ENCODE measurements at places on chromosomes 7 and 10. TPM values are rescaled to one million over a fixed set of nuclear protein-coding genes. Genes with fewer than 3 reads are reported as not detected.

DNA sequence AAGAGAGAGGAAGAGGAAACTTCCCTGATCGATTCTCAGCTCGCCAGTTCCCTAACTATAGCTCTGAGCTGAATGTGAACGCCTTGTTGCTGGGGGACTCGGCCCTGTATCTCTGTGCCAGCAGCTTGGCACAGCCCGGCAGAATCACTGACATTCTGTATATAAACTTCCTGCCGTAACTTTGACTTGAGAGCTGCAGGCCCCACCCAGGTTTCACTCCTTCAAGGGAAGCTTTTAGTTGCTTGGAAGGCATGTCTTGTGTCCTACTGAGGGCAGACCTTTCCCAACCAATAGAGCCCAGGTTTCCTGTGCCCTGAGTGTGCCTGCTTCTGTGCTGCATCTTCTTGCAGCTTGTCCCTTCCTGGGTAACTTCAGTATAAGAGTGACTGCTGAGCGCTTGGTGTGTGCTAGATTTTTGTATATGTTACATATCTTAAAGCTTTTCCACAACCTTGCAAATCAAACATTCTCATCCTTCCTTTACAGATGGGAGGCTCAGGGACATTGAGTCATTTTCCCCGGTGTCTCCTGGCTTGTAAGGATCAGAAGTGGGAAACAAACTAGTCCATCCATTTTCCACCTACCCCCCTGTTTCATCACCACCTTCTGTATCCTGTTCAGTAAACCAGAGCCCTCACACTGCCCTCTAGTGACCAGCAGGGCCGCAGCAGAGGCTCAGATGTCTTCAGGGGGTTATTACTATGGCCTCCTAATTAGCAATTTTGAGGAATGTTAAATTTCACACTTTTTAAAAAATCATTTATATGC is 225.2 kb upstream of the PRSS58 start:
- no peak for DNase-seq

GRCh38 chr10:30537586-30537985 is 92.0 kb downstream of the LYZL2 start:
- DNase-seq = no peak

Gene ST8SIA6
- 6.9 TPM for total RNA-seq

DNA sequence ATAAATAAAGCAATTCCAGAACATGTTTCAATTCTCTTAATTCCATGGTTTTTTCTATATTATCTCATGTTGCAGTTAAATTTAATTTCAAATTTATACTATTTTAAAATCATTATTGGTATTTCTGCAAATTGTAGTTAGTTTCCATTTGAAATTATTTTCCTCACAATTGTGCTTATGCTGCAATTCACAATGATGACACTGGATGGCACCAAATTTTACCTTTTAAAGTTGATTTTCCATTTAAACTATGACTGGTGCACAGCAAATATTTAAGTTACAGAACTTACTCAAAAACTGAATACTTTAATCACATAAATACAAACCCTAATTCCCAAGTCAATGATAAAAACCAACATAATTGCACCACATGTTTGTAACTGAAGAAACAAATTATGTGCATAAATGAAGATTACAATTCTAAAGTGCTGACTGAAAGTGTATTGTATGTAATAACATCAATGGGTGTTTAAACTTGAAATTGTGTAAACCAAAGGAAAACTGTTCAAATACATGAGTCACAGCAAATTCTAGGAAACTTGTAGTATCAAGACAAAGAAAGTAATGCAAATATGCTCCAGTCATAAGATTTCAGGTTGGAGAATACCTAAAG is 75.3 kb upstream of the AASS start:
- no peak for DNase-seq

Gene SFRP4
- 15.0 TPM for total RNA-seq

DNA sequence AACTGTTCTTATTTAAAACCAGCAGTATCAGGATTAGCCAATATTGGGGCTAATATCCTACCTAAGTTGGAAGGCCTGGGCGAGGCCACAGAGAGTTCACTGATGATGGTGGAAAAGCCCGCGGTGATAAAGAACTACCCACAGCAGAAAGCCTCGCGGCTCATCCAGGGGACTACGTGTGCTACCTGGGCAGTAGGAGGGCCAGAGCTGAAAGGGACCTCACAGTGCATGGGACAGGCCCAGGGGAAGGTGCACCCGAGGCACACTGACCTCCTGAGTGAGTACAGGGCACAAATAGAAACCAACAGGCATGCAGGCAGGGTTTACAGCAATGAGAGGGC is 1.4 kb downstream of the WDR86 start:
- no peak for DNase-seq

DNA sequence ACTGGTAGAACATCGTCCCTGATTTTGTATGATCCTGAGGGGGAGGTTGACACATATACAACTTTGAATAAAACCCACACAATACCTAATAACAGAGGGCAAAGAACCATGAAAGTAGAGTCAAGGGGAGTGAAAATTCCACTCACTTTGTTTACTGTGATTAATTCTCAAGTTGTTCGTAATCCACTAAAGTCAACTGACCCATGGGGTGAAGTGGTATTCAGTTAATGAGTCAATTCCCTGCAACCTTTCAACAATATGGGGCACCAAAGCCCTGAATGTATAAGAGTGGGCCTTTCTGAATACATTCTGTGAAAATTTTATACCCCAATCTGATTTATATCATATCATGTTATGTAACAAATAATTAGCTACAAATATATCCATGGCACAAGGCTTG is 39.0 kb upstream of the C10orf67 start:
- no peak for DNase-seq

- DNase-seq = peak; percentile 73
Measured at GRCh38 chr7:73921623-73922528, 60.9 kb downstream of the TMEM270 start.

DNA sequence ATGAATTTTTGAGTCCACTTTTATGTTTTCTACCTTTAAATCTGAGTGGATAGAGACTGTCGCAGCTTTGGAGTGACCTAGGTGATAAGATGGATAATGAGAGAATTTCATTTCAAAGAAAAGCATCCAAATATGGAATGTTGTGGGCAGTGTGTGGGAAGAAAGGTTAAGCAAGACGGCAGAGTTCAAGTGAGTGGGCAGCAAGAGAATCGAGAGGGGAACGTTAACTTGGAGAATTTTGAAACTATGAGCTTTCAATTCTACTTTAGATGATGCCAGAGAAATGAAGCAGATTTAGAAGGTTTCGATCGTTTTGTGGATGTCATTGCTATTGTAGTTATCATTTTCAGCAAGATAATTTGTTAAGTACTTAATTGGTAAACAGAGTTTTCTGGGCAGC is 73.0 kb downstream of the XRCC2 start:
- no peak for DNase-seq

Gene LIPK
- total RNA-seq = not detected
